ENCODE measurements at places on chromosomes 2 and 18. TPM values are rescaled to one million over a fixed set of nuclear protein-coding genes. Genes with fewer than 3 reads are reported as not detected.

Gene LRP1B
- total RNA-seq = not detected

Gene STRN
- 34.1 TPM for total RNA-seq

Gene RAB6C
- 0.52 TPM for total RNA-seq

Gene UPP2
- not detected for total RNA-seq

Gene SLC30A3
- total RNA-seq = 0.19 TPM

Gene CDH2
- not detected for total RNA-seq

Gene MERTK
- not detected for total RNA-seq

Gene ANKRD30B
- not detected for total RNA-seq

Gene ALK
- not detected for total RNA-seq

Gene APCDD1
- total RNA-seq = not detected

Gene SKA1
- 20.3 TPM for total RNA-seq

Gene KCMF1
- total RNA-seq = 80.7 TPM

Gene ALPI
- not detected for total RNA-seq

Gene GPR39
- not detected for total RNA-seq

Gene MLPH
- not detected for total RNA-seq

Gene FTCDNL1
- 0.94 TPM for total RNA-seq

Gene CYS1
- total RNA-seq = 0.54 TPM

Gene KANSL1L
- 26.1 TPM for total RNA-seq

Gene KANSL3
- total RNA-seq = 24.7 TPM

Gene SCN9A
- total RNA-seq = not detected

Gene SERPINB11
- not detected for total RNA-seq

Gene RPRM
- total RNA-seq = not detected

Gene PLA2R1
- not detected for total RNA-seq

Gene CYRIA
- total RNA-seq = 4.2 TPM

Gene TGFBRAP1
- total RNA-seq = 23.0 TPM

Gene IFIH1
- total RNA-seq = 0.26 TPM

Gene MRO
- total RNA-seq = 4.9 TPM

Gene GALNT3
- total RNA-seq = 3.0 TPM

Gene TET3
- 11.6 TPM for total RNA-seq

Gene COLEC11
- not detected for total RNA-seq

Gene KHK
- total RNA-seq = 3.5 TPM

Gene CTAGE1
- total RNA-seq = not detected

Gene ATP8B1
- not detected for total RNA-seq

Gene MEIS1
- 32.5 TPM for total RNA-seq

Gene EVX2
- total RNA-seq = not detected

Gene IL36RN
- total RNA-seq = not detected

Gene ATL2
- 154 TPM for total RNA-seq

Gene SLC38A11
- not detected for total RNA-seq

Gene DSG4
- 8.3 TPM for total RNA-seq

Gene POMC
- total RNA-seq = not detected

Gene ANKRD23
- total RNA-seq = 9.8 TPM

Gene KIAA2012
- 0.89 TPM for total RNA-seq

Gene NYAP2
- not detected for total RNA-seq

Gene C2orf76
- 6.6 TPM for total RNA-seq

Gene BOLL
- not detected for total RNA-seq
